AG08396 (cell line): ENCODE measurements at places on chromosomes 4 and X.

DNA sequence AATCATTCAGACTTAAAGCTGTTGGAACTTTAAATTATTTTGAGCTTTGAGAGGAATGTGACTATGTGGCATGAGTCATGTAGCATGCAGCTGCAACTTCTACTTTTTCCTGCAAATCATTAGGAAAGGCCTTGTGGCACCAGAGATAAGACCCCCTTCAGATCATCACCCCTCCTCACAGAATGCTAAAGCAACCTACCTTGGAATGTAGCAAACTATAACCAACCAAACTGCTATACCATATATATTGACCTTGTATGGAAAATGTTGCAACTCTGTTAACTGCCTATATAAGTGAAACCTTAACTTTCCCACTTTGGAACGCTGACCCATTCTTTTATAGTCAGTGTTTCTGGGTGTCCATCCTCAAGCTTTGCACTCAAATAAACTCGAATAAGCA lies 32.0 kb downstream of the ATXN3L start:
- peak; percentile 11 for DNase-seq

- no peak for DNase-seq
Observed at GRCh38 chr4:8114456-8115202, 44.0 kb downstream of the ABLIM2 start.

GRCh38 chr4:143406523-143406922 lies 69.8 kb downstream of the GAB1 start:
- DNase-seq: peak; percentile 13

GRCh38 chr4:88244816-88245579 lies 39.4 kb downstream of the PPM1K start:
- no peak for DNase-seq

GRCh38 chr4:95256108-95256835 lies 292.5 kb downstream of the UNC5C start:
- DNase-seq: no peak

DNA sequence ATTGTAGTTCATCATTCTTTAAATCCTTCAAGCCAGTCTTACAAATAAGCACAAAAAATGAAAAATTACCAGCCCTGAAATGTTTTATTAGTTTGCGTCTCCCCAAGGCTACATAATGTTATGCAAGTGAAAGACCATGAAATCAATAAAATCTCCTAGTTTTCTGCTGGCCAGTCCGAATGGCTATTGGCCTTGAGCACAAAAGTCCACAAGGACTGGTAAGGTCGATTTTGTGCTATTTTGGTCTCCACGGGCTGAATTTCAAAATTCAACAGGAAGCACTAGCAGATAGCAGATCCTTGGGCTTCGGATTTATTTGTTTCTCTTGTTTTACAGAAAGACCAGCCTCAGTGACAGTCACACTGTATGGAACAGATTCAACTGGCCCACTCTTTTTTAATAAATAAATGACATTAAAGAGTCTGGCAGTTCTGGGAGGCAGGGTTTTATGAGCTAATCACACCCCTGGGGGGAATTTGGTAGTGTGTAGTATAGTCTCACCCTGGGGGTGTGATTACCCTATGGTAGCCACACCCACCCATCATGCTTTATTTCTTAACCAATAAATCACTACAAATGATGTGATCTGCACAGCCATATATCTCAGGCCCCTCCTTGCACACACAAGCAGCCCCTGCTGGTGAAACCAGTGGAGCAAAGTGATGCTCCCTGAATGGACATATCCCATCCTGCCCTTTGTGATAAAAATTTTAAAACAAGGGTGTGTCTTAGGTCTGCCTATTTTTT lies 51.1 kb upstream of the TMEM33 start:
- DNase-seq: no peak

DNA sequence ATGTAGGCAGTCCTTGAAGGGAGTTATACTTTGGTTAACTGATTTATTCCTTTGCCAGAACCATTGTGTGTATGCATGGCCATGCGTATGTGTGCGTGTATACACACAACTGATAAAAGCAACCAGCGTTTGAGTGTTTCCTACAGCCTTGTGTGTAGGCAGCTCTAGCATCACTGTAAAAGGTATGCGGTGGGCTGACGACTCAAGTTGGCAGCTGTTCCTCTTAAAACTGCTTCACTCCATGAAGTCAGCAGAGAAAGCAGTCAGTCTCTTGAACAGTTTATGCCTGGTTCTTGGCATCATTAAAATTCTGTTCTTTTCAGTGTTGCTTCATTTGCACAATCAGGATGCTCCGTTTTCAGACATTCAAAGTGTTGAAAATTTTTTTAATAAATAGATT lies 103.5 kb upstream of the FRMPD4 start:
- DNase-seq: no peak
